Effector memory CD4-positive, alpha-beta T cell (primary cell): ENCODE measurements at places on chromosomes 16 and 17.

DNA sequence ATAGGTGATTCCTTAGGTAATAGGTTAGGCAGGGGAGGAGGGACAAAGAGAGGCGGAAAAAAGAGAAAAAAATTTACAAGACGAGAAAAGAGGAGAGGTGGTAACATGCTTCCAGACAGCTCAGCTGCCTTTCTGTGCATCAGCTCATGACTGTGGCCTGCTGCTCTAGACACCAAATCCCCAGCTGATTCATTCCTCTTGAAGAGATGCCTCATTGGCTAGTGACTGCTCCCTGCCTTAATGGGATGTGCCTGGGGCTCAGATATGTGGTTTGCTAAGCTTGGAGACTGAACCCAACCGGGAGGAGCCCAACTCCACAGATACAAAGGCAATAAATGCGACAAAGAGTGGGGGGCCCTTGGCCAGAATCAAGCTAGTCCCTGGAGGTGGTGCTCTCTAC lies 105.9 kb upstream of the FAM20A start:
- H3K4me1 ChIP-seq, result no peaks in the 10 kb centered on the region
- no peaks in the 10 kb centered on the region for H3K36me3 ChIP-seq
- DNase-seq, result no peak

GRCh38 chr16:31301708-31302400 lies 42.1 kb downstream of the ITGAM start:
- DNase-seq, result no peak
- H3K4me1 ChIP-seq, result no peaks in the 10 kb centered on the region
- no peak overlapping the region for H3K27ac ChIP-seq
- H3K36me3 ChIP-seq, result no peaks in the 10 kb centered on the region

DNA sequence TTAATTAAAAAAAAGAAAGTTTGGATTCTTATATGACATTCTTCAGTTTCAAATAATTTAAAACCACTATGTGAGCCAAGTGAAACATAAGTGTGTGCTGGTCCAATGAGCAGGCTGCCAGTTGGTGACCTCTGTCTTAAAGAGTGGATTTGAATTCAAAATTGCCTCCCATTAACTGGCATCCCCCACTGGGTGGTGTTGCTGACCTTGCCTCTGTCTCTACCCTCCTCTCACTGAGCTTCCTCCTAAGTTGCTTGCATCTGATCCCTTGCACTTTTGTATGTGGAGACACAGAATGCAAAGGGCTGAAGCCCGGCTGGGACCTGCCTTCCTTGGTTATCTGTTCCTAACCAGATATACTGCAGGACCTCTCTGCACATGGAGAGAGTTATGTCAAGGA lies 160.6 kb downstream of the CYLD start:
- no peak overlapping the region for H3K27ac ChIP-seq
- H3K36me3 ChIP-seq, result no peaks in the 10 kb centered on the region
- DNase-seq, result no peak
- no peak overlapping the region for H3K4me3 ChIP-seq
- no peaks in the 10 kb centered on the region for H3K4me1 ChIP-seq

- no peak for DNase-seq
- no peak overlapping the region for H3K27ac ChIP-seq
- no peak overlapping the region for H3K4me3 ChIP-seq
- H3K4me1 ChIP-seq, result no peaks in the 10 kb centered on the region
- H3K27me3 ChIP-seq, result no peaks in the 10 kb centered on the region
Measured at GRCh38 chr17:66460558-66460957, 158.1 kb downstream of the PRKCA start.

DNA sequence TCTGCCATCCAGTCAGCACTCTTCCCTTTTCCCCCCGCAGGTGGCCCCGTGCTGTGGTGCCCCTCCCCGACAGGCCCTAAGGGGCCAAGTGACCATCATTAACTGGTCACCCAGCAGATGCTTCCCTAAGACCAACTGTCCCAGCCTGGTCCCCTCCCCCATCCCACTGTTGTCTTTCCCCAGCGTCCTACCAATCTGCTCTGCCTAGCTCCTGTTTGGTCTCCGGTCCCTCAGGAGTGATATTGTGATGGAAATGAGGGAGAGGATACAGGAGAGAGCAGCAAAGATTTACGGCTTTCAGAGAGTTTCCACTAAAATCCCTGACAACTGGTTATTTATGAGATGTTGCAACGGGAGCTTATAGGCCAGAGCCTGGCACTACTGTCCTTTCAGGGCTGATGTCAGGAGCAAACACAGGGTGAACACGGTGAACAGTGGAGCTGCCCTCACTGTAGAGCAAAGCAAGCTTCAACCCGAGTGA lies 1.4 kb upstream of the TTLL6 start:
- no peaks in the 10 kb centered on the region for H3K36me3 ChIP-seq
- H3K27ac ChIP-seq, result no peak overlapping the region
- no peak for DNase-seq

DNA sequence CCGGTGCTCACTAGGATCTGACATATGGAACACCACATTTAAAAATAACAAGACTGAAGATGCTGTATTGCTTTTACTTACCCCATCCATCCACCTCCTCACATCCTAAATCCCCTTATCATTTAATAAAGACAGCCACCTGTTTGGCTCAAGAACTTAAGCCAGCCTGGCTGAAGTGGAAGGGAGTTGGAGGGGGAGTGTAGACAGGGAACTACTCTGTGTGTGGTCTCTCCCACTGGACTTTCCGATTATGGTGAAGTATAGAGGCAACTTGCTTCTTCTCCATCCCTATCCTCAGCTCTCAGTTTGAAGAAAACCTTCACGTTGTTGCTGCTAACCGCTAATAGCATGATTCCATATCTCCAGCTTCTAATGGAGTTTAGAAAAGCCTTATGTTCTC lies 313.4 kb downstream of the CDH11 start:
- H3K27me3 ChIP-seq, result no peaks in the 10 kb centered on the region
- H3K36me3 ChIP-seq, result no peaks in the 10 kb centered on the region
- no peak overlapping the region for H3K4me3 ChIP-seq
- H3K27ac ChIP-seq, result no peak overlapping the region
- no peak for DNase-seq

GRCh38 chr16:70577256-70577698 lies 53.7 kb downstream of the SF3B3 start:
- H3K36me3 ChIP-seq, result peaks cover 7% of the 10 kb centered on the region
- H3K4me3 ChIP-seq, result no peak overlapping the region
- DNase-seq, result no peak
- no peaks in the 10 kb centered on the region for H3K27me3 ChIP-seq
- H3K4me1 ChIP-seq, result no peaks in the 10 kb centered on the region

DNA sequence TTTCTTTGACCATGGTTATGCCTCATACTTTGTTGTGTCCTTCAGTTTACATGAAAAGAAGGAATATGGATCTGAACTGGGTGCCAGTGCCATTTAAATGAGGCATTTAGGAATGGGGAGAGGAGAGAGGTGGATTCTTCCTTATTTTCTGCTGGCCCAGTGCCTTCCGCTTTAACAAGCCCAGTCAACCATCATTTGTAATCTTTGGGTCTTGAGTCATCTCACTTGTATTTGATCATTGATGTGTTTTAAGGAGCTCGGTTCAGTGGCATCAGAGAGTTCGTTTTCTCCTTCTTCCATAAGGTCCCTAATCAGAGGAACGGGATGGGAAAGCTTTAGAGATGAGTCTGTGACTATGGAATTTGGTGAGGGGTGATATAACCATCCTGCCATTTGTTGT lies 334.9 kb downstream of the WWOX start:
- DNase-seq, result no peak
- H3K27ac ChIP-seq, result no peak overlapping the region
- H3K4me1 ChIP-seq, result no peaks in the 10 kb centered on the region
- no peaks in the 10 kb centered on the region for H3K36me3 ChIP-seq
- no peaks in the 10 kb centered on the region for H3K27me3 ChIP-seq

GRCh38 chr17:43334738-43335402 lies 63.9 kb upstream of the ARL4D start:
- no peaks in the 10 kb centered on the region for H3K36me3 ChIP-seq
- no peaks in the 10 kb centered on the region for H3K27me3 ChIP-seq
- H3K27ac ChIP-seq, result no peak overlapping the region
- DNase-seq, result no peak
- peaks cover 3% of the 10 kb centered on the region for H3K4me1 ChIP-seq

DNA sequence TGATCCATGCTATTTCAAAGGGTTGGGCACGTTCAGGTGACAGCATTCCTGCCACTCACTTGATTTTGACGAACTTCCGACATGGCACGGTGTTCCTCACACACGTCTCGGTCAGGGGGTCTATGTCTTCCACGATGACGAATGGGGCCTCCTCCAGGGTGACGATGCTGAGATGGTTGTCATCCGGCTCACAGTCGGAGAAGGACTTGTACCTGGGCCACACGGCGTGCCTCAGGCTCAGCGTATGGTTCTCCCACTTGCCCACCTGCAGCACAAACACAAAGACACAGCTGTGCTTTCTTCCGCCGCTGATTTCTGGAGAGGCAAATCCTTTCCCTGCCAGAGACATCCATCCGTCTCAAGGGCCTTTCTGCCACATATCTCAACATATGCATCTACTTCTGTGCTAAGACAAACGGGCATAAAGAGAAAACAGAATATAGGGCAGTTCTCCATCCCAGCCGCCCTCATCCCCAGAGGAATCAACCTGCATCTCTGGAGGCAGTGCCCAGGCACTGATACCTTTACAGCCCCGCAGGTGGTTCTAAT lies 332.5 kb downstream of the GRIN2A start:
- no peak for DNase-seq
- no peak overlapping the region for H3K4me3 ChIP-seq
- no peaks in the 10 kb centered on the region for H3K27me3 ChIP-seq

- no peak for DNase-seq
- peaks cover 43% of the 10 kb centered on the region for H3K27me3 ChIP-seq
- no peaks in the 10 kb centered on the region for H3K36me3 ChIP-seq
- peaks cover 15% of the 10 kb centered on the region for H3K4me1 ChIP-seq
Measured at GRCh38 chr17:46822388-46822921, 4.0 kb upstream of the WNT3 start.

DNA sequence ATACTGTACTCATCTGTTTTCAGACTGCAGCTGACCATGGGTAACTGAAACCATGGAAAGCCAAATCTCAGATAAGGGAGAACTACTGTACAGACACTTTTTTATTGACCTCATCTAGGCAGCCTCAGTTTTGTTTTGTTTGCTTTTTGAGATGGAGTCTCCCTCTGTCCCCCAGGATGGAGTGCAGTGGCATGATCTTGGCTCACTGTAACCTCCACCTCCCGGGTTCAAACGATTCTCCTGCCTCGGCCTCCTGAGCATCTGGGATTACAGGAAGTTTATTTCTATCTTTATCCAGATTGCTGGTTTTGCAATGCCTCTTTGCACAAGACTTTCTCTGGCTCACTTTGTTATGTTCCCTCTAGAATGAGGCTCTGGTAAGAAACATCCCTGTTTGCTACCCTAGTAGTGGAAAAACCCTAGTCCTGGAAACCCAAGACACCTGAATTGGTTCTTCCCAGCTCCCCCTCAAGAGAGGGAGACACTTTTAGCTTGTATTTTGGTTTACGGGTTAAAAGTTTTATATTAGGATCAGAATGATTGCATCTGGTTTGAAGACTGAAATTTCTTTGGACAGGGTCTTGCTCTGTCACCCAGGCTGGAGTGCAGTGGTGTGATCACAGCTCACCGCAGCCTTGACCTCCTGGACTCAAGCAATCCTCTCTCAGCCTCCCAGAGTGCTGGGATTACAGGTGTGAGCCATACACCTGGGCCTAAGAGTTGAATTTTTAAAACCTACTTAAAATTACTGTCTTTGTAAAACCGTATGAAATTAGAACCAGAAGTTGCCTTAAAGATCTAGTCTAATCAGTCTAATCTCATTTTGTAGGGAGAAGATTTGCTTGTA lies 38.9 kb downstream of the ZNF207 start:
- H3K4me3 ChIP-seq, result no peak overlapping the region
- H3K27ac ChIP-seq, result no peak overlapping the region
- H3K4me1 ChIP-seq, result no peaks in the 10 kb centered on the region
- DNase-seq, result no peak
- H3K36me3 ChIP-seq, result no peaks in the 10 kb centered on the region
- H3K27me3 ChIP-seq, result no peaks in the 10 kb centered on the region

GRCh38 chr17:68461122-68461539 lies 3.8 kb upstream of the WIPI1 start:
- peaks cover 41% of the 10 kb centered on the region for H3K4me1 ChIP-seq
- H3K27ac ChIP-seq, result no peak overlapping the region
- no peak overlapping the region for H3K4me3 ChIP-seq
- H3K36me3 ChIP-seq, result no peaks in the 10 kb centered on the region
- no peak for DNase-seq

DNA sequence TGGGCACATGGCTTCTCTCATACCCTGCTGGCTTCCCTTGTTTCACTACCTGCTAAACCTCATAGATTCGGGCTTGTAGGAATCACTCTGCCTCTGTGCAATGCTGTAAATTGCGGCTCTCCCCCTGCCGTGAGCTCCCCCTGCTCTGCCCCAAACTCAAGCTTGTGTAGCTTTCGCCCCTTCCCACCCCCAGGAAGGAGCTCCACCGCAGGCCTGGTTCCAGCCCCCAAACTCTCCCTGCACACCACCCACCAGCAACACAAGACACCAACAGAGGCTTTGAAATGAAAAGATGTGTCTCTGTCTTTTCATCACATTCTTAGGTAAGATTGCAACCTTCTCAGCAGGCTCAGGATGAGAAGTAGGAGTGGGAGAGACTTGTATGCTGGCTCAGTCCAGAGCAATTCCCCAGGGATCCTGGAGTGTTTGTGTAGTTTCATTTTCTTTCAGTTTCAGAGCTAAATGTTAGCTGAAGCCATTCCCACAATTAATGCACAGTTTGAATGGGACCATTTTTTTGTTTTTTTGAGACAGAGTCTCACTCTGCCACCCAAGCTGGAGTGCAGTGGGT lies 14.2 kb downstream of the CX3CL1 start:
- no peak for DNase-seq
- H3K36me3 ChIP-seq, result no peaks in the 10 kb centered on the region
- H3K4me3 ChIP-seq, result no peak overlapping the region
- H3K4me1 ChIP-seq, result no peaks in the 10 kb centered on the region
- H3K27ac ChIP-seq, result no peak overlapping the region
- no peaks in the 10 kb centered on the region for H3K27me3 ChIP-seq

- no peaks in the 10 kb centered on the region for H3K27me3 ChIP-seq
- H3K4me1 ChIP-seq, result no peaks in the 10 kb centered on the region
- H3K36me3 ChIP-seq, result no peaks in the 10 kb centered on the region
- DNase-seq, result no peak
- no peak overlapping the region for H3K4me3 ChIP-seq
Measured at GRCh38 chr16:78460428-78460827, 361.0 kb downstream of the WWOX start.

GRCh38 chr16:19607616-19608280 lies 52.2 kb downstream of the VPS35L start:
- H3K27ac ChIP-seq, result no peak overlapping the region
- no peak for DNase-seq
- H3K4me3 ChIP-seq, result no peak overlapping the region

- H3K4me1 ChIP-seq, result no peaks in the 10 kb centered on the region
- no peak overlapping the region for H3K4me3 ChIP-seq
- DNase-seq, result no peak
- H3K27ac ChIP-seq, result no peak overlapping the region
Measured at GRCh38 chr17:235831-236640, 54.6 kb upstream of the DOC2B start.

- peaks cover 18% of the 10 kb centered on the region for H3K4me1 ChIP-seq
- no peak for DNase-seq
- peaks cover 6% of the 10 kb centered on the region for H3K27me3 ChIP-seq
- no peak overlapping the region for H3K4me3 ChIP-seq
- no peaks in the 10 kb centered on the region for H3K36me3 ChIP-seq
- no peak overlapping the region for H3K27ac ChIP-seq
Measured at GRCh38 chr17:78922816-78923498, 2.2 kb downstream of the TIMP2 start.

- DNase-seq, result no peak
- no peaks in the 10 kb centered on the region for H3K27me3 ChIP-seq
- no peak overlapping the region for H3K27ac ChIP-seq
- H3K4me1 ChIP-seq, result no peaks in the 10 kb centered on the region
- H3K36me3 ChIP-seq, result no peaks in the 10 kb centered on the region
Measured at GRCh38 chr16:83541231-83541630, 266.5 kb upstream of the HSBP1 start.
